ENCODE measurements at places on chromosomes 2 and 18. TPM values are rescaled to one million over a fixed set of nuclear protein-coding genes. Genes with fewer than 3 reads are reported as not detected.

DNA sequence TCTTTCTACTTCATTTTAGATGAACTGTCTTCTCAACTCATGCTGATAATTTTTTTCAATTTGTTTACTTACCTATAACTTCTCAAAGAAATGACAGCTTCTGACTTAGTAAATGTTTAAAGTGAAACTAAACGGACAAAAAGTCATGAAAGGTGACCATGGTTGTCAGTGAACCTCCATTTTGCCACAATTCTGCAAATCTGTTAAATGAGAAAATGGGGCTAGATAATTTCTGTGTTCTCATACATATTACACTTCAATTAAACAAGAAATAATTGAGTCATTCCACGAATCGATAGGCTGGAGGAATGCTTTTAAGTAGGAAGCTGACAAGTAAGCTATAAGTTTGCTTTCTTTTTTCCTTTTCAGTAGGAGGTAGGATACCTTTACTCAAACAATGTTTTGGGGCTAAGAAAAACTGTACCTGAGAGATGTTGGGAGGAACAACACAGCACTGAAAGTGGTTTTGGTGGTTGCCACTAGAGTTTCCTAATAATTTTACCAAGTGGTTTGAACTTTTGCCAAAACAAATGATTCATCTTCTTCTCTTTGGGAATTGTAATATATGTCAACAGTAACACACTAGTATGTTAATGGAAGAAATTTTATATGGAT lies 17.1 kb downstream of the DYNAP start:
- no peak overlapping the region for H3K4me3 ChIP-seq
- no peaks in the 10 kb centered on the region for H3K4me1 ChIP-seq
- H3K27me3 ChIP-seq, result no peaks in the 10 kb centered on the region
- DNase-seq, result no peak
- H3K36me3 ChIP-seq, result no peaks in the 10 kb centered on the region

Gene MSTN
- not detected for total RNA-seq

GRCh38 chr2:48479915-48480314 lies 50.0 kb upstream of the STON1 start:
- H3K36me3 ChIP-seq, result peaks cover 33% of the 10 kb centered on the region
- no peaks in the 10 kb centered on the region for H3K27me3 ChIP-seq
- no peak overlapping the region for H3K27ac ChIP-seq
- H3K4me1 ChIP-seq, result peaks cover 4% of the 10 kb centered on the region
- DNase-seq, result no peak

DNA sequence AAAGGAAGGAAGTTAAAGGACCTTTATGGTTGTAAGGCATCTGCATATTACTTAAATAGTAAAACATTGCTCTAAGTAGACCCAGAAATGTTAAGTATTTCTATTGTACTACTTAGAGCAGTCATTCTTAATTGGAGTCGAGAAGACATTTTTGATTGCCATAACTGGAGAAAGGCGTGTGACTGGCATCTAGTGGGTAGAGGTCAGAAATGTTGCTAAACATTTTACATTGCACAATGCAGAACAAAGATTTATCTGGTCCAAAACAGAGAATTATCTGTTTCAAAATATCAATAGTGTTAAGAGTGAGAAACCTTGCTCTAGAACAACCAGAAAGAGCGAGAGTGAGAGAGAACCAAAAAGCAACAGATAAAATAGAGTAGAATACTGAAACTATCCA lies 23.3 kb upstream of the ROCK1 start:
- DNase-seq, result no peak
- H3K27ac ChIP-seq, result no peak overlapping the region
- H3K4me1 ChIP-seq, result peaks cover 2% of the 10 kb centered on the region
- H3K36me3 ChIP-seq, result no peaks in the 10 kb centered on the region
- H3K27me3 ChIP-seq, result peaks cover 4% of the 10 kb centered on the region
- H3K4me3 ChIP-seq, result no peak overlapping the region

- peaks cover 46% of the 10 kb centered on the region for H3K27me3 ChIP-seq
- DNase-seq, result no peak
- H3K36me3 ChIP-seq, result no peaks in the 10 kb centered on the region
- H3K27ac ChIP-seq, result no peak overlapping the region
- peaks cover 24% of the 10 kb centered on the region for H3K4me1 ChIP-seq
Measured at GRCh38 chr2:25041307-25041927, 459 bp upstream of the EFR3B start.

- no peak overlapping the region for H3K4me3 ChIP-seq
- H3K27me3 ChIP-seq, result no peaks in the 10 kb centered on the region
- no peak for DNase-seq
Measured at GRCh38 chr2:240166761-240167587, 26.5 kb upstream of the OTOS start.

GRCh38 chr18:60599267-60599666 lies 226.7 kb upstream of the MC4R start:
- H3K4me1 ChIP-seq, result no peaks in the 10 kb centered on the region
- H3K4me3 ChIP-seq, result no peak overlapping the region
- no peaks in the 10 kb centered on the region for H3K27me3 ChIP-seq
- no peaks in the 10 kb centered on the region for H3K36me3 ChIP-seq
- DNase-seq, result no peak
- H3K27ac ChIP-seq, result no peak overlapping the region

Gene GPAT2
- total RNA-seq, result 15.0 TPM
